ENCODE measurements at places on chromosomes 11 and 22.

DNA sequence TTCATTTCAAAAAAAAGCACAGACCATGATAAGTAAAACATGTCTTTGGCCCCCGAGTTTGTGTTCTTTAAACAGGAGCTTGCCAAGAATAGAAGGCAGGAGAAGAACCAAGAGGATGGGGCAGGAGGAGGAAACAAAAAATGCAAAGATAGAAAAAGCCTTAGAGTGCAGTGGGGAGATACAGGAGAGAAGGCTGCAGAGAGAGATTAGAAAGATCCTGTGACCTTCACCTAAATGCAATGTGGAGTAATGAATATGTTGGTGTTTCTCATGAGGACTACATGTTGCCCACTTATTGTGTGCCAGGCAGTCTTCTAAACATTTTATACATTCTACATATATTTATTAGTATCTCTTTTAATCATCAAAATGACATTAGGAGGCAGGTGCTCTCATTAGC, 2.3 kb upstream of the APLNR start:
- no peak for DNase-seq

DNA sequence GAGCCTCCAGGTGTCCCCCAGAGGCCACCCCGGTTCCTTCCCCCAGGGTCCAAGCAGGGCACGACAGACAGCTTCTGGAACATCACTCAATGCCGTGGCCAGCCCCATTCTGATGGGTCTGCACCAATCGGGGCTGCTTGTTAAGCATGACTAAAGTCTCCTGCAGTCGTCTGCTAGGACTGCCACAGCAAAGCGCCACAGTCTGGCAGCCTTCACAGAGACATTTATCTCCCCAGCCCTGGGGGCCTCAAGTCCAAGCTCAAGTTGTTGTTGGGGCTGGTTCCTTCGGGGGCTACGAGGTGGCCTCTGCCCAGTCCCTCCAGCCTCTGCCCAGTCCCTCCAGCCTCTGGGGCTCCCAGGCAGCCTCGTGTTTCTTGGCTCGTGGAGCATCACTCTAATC, 14.0 kb upstream of the CD81 start:
- DNase-seq, result no peak

- no peak for DNase-seq
Observed at GRCh38 chr11:108694846-108695245, 30.0 kb downstream of the DDX10 start.

DNA sequence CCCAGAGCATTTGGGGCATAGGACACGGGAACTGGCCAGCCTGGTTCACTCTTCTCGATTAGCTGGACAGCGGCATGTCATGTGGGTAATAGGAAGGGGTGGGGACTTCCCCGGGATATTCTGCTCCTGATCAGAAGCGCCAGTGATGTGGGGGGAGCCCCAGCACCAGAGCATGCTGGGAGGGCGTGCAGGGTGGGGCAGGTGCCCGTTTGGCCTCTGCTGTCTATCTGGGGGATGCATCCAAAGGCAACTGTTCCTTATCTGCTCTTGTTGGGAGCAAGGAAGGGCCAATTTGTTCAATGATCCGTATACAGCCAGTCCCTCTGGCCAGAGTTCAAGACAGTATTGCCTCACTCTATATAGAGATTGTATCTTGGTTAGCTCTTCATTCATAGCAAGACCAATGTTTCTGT, 43.6 kb downstream of the PPARA start:
- DNase-seq, result no peak

DNA sequence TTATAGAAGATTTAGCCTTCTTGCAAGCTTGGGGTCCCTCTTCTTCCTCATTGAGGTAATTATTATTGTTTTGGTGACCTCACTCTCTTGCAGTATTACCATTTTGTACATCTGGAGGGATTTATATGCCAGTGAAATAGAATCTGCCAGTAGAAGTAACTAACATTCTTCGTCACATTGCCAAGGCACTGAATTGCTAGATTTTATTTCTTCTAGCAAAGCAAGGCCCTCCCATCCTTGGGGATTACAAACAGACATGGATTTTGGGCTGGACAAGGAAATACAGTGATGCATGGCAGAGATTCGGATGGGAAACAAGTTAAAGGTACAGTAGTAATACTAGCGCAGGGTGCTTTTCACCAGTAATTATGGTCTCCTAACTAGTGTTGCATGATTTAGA, 7.8 kb downstream of the ADAMTS15 start:
- DNase-seq, result no peak

- DNase-seq, result no peak
Observed at GRCh38 chr22:42714308-42714707, 6.4 kb downstream of the A4GALT start.

DNA sequence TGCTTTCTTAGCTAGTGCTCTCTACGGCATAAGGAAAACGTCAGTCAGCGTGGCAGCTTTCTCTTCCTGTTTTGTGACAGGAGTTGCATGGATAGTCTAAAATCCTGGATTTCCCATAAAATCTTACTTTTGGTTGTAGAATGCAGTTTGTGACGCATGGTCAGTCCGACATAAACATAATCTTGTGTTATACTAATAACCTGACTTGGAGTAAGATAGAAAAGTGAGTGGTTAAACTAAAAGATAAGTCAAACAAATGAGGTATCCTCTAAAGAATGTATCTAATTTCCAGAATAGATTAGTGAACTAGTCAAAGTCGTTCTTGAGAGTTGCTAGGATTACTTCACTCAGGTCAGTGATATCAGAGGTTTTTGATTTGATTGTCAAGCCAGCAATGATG, 157.6 kb downstream of the PGR start:
- DNase-seq, result no peak

DNA sequence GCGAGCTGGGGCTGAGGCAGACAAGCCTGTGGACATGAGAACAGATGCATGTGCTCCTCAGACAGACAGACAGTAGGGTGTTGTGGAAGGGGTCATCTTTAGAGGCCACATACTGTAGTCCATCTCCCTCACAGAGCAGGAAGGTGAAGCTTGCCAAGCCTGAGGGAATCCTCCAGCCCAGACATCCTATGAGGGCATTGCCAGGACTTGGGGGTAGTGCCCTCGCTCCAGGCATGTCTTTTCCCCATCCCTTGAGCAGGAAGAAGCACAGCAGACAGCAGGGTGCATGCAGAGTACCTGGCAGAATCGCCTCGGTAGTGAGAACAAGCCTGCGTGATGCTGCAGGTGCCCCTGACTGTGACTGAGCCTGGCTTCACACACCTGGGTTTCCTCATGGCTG, 66.5 kb upstream of the CLDN5 start:
- no peak for DNase-seq

DNA sequence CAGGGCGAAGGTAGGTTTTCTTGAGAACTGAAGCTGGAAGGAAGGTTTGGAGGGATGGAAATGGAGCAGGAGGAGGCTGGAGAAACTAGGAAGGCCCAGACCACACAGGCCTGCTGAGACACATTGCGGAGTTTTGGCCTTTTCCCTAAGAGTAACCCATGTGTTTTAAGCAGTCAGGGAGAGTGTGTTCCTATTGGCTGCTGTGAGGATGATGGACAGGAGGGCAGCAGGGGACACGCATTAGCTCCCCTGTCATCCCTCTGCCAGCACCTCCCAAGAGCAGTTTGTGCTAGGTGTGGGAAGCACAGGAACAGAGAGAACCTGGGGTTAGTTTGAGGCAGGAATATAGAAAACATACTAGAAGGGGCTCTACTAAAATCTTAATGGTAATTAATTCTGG, 842.1 kb downstream of the TBC1D22A start:
- no peak for DNase-seq

- DNase-seq, result no peak
Observed at GRCh38 chr22:35131525-35132000, 65.6 kb downstream of the ISX start.

GRCh38 chr11:76667856-76668255, 2.7 kb downstream of the LRRC32 start:
- no peak for DNase-seq

- DNase-seq, result no peak
Observed at GRCh38 chr22:38412435-38413084, 42.4 kb downstream of the KCNJ4 start.

DNA sequence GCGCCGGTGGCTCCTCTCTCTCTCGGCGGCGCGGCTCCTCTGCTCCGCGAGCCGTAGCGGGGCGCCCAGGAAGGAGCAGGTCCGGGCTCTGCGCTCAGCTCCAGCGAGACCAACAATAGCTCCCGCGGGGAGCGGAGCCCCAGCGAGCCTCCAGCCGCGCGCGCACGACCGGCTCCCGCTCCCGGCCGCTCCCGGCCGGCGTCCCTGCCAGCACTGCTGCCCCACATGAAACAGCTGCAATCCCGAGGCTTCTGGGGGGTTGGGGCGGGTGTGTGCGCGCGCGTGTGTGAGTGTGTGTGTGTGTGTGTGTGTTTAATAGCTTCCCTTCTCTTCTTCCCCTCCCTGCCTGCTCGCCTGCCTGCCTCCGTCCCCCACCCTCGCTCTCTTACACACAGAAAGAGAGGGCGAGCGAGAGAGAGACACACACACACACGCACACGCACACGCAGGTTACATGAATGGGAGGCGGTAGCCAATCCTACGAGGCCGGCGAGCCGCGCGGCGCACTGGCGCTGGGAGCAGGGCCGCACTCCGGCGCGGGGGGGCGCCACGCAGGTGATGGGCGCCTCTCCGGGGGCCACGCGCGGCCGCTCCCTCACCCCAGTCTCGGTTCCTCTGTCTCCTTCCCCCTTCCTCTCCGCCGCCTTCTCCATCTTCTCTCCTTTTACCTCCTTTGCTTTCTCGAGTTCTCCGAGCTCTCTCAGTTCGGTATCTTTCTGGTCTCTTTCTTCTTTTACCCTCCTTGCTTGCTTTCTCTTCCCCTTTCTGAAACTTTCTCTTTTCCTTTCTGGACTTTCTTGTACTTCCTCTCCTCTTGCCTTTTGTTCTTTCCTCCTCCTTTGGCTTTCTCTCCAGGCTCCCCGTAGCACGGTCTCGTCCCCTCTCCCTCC, at the start of gene TENM4:
Gene TENM4 (minus strand): TSS at position 460 of the 890 bp plus-strand sequence. CDS start 371,086 bp downstream, outside the sequence.
- no peak for DNase-seq

GRCh38 chr22:49321477-49322055, 506.1 kb downstream of the BRD1 start:
- no peak for DNase-seq

DNA sequence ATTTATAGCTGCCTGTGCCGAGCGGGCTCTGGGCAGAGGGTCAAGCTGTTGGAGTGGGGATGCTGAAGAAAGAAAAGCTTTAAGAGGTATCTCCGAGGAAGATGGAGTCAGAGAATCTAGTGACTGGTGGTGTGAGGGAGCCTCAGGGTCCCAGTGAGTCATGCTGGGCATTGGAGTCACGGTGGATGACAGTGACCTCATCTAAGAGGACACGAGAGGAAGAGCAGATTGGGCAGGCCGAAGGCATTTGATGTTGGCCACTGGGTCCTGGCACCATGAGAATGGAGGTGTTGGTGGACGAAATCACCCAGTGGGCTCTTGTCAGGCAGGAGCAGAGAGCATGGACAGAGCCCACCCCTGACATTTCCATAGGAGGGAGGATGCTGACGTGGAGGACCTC, 68.4 kb downstream of the TBC1D22A start:
- DNase-seq, result no peak

Data from stimulated activated CD8-positive, alpha-beta memory T cell treated with anti-CD3 and anti-CD28 coated beads, Interleukin-7, amount 100 ng/mL, for 1 hour (primary cell).